ENCODE measurements at places on chromosomes 4 and X.

- no peak for DNase-seq
Measured at GRCh38 chr4:108263057-108263456, 94.3 kb upstream of the LEF1 start.

- no peak for DNase-seq
Measured at GRCh38 chrX:9134366-9134765, 100.4 kb upstream of the FAM9B start.

DNA sequence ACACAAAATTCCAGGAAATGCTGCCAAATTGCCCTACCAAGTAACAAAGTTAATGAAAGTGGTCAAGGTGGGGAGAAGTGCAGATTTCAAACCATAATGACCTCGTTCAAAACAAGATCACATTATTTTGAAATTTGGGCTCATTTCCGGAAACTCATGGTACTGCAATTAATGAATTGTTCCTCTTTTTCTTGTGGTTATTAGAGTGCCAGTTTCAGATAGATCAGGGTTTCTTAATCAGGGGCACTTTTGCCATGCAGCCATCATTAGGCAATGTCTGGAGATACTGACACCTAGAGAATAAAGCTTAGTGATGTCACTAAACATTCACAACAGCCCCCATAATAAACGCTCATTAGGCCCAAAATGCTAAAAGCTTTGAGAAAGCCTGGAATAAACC lies 381.5 kb upstream of the GALNT7 start:
- no peak for DNase-seq

- peak; percentile 66 for DNase-seq
Measured at GRCh38 chrX:80812176-80812575, 2.5 kb upstream of the BRWD3 start.

GRCh38 chrX:49258749-49259124 lies 5.8 kb downstream of the FOXP3 start:
- DNase-seq = no peak
